ENCODE measurements at places on chromosomes 3 and 15.

DNA sequence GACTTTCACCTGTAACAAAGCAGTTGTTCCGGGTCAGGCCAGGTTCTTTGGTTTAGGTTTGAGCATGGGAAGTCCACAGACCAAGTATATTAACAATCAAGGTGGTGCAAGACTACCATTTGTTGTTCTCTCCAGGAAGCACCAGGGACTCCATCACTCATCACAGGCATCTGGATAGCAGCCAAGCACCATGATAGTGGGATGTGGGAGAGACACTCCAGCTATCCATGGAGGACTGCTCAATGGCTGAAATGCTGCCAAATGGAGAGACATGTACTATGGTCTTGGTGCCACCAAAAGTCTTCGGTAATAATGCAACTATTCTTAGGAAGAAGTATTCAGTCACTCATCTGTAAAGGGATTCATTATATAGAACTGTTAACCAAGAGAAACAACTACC, 143.0 kb downstream of the TNIK start:
- DNase-seq, result no peak

DNA sequence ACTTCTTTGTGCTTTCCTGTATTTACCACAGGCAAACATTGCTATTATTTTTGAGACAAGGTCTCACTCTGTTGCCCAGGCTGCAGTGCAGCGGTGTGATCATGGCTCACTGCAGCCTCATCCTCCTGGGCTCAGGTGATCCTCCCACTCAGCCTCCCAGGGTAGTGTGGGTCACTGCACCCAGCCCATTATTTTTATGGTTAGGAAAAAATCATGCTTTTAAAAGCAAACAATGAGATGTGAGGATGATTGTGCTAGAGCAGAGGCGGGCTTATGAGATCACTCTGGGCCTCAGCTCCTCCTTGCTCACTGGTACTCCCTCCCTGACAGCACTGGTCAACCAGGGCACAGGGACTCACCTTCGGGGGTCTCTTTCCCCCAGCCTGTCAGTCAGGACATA, 2.2 kb downstream of the MAN2C1 start:
- DNase-seq, result no peak

GRCh38 chr3:120245386-120245785, 39.6 kb downstream of the GPR156 start:
- DNase-seq, result no peak

- no peak for DNase-seq
Measured at GRCh38 chr3:119508172-119508845, 10.0 kb downstream of the TIMMDC1 start.

DNA sequence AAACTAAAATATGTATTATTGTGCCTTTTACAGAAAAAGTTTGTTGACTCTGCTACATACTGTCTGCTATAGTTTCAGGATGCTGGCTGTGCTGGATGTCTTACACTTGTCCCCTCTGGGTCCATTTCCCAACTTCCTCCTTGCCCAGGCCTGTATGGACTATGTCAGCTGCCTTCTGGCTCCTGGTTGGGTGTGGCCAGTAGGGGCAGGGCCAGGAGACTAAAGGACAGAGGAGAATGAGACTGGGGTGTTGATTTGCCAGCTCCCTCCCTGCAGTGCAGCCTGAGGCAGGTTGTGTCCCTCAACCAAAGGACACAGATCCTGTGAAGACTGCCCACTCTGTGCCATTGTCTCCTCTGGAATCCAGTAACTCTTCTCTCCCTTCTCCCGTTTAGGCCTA, 90.6 kb upstream of the UBE2E2 start:
- no peak for DNase-seq

DNA sequence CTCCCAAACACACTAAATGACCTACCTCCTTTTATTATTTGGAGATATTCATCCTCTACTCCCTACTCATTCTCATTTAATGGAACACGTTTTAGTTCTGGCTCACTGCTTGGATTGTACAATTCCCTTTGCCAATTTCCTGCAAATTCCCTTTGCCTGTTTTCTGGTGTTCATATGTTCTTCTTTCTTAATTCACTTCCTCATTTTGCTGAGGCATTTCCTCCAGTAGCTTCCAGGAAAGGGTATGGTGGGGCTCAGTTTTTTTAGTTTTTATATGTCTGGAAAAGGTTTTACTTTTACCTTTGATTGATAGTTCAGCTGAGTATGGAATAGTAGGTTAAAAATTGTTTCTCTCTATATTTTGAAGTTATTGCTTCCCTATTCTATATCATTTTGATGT, 143.6 kb upstream of the GOLIM4 start:
- no peak for DNase-seq

- no peak for DNase-seq
Measured at GRCh38 chr3:33775363-33775762, 23.1 kb upstream of the PDCD6IP start.

- no peak for DNase-seq
Measured at GRCh38 chr3:113606539-113607218, 74.3 kb downstream of the SIDT1 start.

- no peak for DNase-seq
Measured at GRCh38 chr3:148178503-148178902, 519.2 kb upstream of the AGTR1 start.

GRCh38 chr15:69467636-69468035, 15.0 kb downstream of the RPLP1 start:
- DNase-seq, result no peak

GRCh38 chr3:128253150-128253549, 99.9 kb downstream of the EEFSEC start:
- no peak for DNase-seq

GRCh38 chr15:43886558-43886957, 59.8 kb downstream of the WDR76 start:
- DNase-seq, result no peak

DNA sequence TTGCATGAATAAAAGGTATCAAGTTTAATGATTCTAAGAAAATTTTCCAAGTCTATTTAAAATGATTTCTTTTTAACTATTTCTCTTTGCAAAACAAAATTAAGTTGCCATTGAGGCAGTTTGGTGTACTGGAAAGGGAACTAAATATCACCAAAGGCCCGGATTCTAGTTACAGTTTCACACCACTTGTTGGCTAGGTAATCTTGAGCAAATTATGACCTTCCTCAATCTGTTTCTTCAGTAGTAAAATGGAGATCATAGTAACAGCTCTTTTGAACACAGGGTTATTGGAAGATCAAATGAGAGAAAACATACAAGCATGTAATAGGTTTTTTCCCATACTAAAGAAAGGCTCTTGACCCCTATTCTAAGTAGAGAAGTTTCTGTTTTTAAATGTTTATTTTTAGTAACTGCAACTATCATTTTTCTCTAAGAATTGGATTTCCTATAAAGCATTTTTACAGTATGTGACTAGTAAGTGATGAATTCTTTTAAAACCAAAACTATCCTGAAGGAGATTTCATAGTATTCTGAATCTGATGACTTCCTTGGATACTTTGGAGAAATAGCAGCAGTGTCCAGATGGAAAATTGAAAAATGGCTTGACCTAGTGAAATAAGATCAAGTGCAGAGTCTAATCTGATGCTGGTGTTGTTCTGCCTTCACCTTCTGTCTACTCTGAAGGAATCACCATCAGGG, 15.7 kb downstream of the SCAANT1 start:
- no peak for DNase-seq

DNA sequence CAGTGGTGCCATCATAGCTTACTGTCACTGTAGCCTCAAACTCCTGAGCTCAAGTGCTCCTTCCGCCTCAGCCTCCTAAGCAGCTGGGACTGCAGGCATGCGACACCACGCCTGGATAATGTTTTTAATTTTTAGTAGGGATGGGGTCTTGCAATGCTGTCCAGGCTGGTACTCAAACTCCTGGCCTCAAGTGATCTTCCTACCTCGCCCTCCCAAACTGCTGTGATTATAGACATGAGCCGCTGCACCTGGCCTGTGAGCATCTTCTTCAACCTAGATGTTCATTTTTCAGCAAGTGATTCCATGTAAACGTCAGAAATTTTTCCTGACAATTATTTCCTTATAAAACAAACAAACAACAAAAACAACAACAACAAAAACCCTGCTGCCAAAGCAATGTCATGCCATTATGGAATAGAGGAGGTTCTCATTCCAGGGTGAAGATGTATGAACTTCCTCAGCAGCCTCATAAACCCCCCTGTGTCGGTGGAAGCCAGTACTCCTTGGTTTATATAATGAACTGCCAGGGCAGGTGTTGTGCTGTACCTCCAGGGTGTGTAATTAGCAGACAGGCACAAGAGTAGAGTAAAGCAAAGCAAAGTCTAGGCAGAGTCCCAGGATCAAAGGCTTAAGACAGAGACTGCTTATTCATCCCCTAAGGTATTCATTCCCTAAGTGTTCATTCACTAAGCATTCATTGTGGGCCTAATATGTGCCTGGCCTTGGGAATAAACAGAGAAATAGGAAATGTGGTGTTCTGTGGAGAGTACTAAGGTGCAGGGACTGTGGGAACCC, 44.6 kb downstream of the NR2C2 start:
- no peak for DNase-seq

DNA sequence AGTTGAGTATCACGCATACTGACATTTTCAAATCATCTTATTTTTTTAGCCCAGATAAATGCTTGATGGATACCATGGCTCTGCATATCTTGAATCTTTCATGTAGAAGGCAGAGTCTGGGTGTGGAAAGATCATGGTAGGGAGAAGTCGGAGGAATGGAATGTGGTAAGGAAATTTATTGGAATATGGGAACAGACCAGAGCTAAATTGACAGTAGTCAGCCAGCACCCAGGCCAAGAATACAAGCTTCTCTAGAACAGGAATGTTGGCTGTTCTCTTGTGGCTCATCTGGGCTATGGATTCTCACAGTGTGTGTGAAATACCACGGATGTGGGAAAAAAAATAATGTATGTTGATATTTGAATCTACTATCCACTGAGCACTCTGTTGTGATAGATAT, 305.7 kb upstream of the COL8A1 start:
- no peak for DNase-seq

DNA sequence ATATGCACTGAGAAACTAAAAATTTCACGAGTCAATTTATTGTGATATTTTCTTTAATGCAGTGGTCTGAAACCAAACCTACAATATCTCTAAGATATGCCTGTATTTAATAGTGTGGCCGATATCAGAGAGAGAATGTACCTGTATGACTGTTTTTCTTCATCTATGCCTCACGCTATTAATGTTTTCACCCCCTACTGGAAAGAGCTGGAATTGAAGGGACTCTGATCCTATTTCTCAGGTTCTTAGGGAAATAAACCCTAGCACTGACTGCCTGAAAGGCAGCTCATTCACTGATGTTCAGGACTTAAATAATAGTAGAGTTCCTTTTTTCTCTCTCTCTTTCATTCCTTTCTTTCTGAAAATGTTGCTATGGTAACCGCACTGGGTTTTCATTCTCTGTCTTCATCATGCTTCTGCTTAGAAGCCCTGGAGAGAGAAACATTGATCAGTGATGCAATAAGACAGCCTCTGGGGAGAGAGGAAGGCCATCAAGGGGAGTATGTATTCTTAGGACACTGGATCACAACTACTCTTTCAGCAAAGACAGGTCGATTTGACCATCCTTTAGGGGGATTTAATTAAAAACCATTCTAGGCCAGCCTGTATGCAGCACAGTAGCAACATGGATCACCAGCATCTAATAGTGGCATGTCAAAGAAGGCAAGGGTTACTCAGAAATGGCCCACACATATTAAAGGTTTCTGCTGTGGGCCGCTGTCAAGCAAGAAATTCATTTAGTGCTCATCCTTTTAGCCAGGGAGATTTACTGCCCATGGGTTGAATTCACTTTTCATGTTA, 1135.7 kb downstream of the IGSF11 start:
- DNase-seq, result no peak

GRCh38 chr3:138359148-138359918, 11.0 kb downstream of the MRAS start:
- no peak for DNase-seq

DNA sequence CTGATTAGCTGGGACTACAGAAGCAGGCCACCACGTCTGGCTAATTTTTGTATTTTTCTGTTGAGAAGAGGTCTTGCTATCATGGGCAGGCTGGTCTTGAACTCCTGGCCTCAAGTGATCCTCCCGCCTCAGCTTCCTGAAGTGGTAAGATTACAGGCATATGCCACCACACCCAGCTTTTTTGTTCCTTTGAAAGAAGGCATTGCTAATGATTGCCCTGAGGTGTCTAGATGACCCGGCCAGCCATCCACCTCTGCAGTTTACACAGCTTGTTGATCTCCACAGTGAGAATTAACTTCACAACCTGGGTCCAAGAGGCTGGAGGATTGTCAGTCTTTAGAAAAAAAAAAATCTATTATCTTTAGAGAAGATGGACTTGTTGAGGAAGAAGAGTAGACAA, 58.7 kb downstream of the SMAD3 start:
- DNase-seq, result no peak

- DNase-seq, result no peak
Measured at GRCh38 chr3:69906351-69906966, 93.1 kb upstream of the SAMMSON start.

- no peak for DNase-seq
Measured at GRCh38 chr3:48739955-48740823, 23.2 kb upstream of the IP6K2 start.

- DNase-seq, result no peak
Measured at GRCh38 chr3:29991198-29991597, 615.2 kb upstream of the TGFBR2 start.

- no peak for DNase-seq
Measured at GRCh38 chr3:170054204-170054603, 16.4 kb downstream of the GPR160 start.

DNA sequence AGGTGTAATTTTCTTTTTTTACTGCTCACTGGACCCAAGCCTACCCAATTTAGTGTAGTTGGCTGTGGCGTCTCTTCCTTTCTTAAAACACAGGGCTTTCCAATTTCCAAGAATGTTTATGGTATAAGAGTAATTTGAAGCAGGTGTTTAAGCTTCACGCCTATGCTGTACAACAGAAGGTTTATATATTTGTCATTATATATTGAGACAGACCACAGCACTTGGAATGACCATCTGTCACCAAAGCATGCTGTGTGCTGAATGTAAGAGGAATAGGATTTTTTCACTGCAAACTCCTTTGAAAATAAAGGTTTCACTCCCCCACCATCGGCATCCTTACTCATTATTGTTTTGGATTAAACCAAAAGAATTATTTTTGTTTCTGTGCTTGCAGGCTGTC, 325.7 kb downstream of the OTOL1 start:
- no peak for DNase-seq

GRCh38 chr15:71916834-71917233, 106.5 kb downstream of the NR2E3 start:
- no peak for DNase-seq

- DNase-seq, result no peak
Measured at GRCh38 chr3:81452418-81452817, 309.0 kb downstream of the GBE1 start.

DNA sequence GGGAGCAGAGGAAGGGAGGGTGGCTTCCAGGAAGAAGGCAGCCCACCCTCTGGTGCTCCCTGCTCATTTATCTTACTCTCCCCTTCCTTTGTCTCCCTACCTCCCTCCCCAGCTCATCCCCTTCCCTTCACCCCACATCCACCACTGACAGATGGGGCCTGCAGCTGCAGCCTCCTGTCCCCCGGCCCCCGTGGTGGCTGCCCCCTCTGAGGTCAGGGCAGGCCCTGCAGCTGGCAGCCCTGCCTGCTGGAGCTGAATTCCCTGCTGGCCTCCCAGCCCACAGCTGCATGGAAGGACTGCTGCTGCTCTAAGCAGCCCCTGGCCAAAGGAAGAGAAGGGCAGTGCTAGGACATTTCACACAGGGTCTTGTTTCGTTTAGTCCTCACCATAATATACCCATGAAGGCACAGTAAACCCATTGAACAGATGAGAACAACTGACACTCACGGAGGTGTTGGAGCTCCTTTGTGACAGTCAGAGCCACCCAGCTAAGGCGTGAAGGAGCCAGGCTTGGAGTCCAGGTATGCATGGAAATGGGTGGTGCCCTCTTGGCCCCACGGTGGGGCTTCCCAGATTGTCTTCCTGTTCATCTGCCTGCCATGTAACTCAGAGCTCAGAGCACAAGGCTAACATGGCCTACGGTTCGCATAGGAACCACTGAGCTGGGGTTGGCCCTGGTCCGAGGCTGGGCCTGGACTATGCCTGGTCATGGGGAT, 121.7 kb upstream of the PRR20G start:
- DNase-seq, result no peak
